ENCODE measurements at places on chromosomes 2 and 18. TPM values are rescaled to one million over a fixed set of nuclear protein-coding genes. Genes with fewer than 3 reads are reported as not detected.

DNA sequence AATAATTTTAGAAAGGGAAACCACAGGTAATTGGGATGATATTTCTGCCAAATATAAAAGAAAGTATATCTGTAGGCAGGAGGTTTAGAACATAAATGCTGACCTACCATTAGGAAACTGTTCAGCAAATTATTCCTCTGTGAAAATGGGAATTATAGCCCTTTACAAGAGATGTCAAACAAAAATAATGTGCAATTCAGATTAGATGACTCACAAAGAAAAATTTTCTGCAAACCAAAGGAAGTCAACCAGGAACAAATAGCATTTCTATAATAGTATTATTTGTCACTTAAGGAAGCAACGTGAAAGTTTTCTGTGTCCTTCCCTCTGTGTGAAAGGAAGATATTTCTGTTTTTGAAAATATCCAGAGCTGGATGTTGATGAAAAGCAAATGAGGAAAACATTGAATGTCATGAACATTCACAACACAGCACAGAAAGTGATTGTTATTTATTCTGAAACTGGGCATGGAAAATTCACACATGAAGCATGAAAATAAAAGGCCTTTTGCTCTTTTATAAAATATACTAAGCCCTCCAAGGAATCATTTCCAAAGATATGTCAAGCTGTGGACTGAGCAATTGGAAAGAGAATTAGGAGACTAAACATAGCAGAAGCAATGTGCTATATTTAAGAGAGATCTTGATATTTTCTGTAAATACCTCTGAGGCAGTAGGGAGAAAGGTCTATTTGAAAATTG, 57.9 kb upstream of the SPHKAP start:
- no peak for DNase-seq

GRCh38 chr18:46856973-46857372, 60.3 kb downstream of the PIAS2 start:
- DNase-seq: no peak

DNA sequence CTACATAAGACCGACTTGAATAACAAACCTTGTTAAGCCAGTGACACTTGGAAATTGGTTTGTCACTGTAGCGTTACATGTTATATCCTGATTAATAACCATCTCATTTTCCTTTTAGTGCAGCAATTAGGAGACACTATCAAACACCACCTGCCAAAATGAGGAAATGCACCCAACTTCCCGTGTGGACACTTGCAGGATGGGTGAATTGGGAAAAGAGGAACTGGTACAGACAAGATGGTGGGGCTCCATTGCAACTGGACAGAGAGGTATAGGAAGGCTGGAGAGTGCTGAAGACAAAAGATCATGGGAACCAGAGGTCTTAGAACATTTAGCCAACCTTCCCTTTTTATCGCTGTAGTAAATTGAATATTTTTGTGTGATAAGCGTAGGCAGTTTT, 816.3 kb upstream of the HS6ST1 start:
- no peak for DNase-seq

- DNase-seq: no peak
These were observed 5.1 kb downstream of the SPTBN1 start for GRCh38 chr2:54461261-54461660.

DNA sequence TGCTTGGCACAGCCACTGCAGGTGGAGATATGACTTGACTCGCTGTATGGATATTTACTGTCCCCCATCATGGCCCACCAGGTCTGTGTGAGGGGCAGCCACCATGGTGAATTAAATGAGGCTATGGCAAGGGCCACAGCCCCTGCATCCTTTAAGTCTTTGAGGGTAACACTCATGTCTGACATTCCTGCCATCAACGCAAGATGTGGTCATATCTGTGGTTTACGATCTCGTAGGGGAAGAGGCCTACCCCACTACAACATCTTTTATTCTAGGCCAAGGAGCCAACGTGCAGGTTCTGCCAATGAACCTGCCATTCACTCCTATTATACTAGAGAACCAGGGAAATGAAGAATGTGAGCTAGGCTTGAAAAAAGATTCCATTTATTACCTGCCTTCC, 381.6 kb upstream of the ID2 start:
- DNase-seq: no peak

DNA sequence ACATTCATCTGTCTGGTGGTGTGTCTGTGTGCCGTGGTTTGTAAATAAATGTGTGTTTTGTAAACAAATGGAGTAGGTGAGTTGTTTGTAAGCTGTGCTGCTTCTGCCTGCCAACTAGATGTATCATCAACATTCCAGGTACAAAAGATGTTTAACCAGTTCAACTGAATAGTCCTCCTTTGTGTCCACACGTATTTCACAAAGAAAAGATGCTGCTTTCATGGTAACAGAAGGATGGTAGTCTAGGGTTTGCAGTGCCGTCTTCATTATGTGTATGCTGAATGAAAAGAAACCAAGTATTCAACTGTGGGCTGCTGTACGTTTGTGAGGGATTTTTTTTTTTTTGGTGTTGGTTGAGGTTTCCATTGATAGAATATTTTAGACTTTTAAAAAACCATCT, 72.1 kb downstream of the CAMKMT start:
- DNase-seq: no peak

GRCh38 chr2:70655786-70656185, 102.2 kb upstream of the TGFA start:
- DNase-seq: no peak

DNA sequence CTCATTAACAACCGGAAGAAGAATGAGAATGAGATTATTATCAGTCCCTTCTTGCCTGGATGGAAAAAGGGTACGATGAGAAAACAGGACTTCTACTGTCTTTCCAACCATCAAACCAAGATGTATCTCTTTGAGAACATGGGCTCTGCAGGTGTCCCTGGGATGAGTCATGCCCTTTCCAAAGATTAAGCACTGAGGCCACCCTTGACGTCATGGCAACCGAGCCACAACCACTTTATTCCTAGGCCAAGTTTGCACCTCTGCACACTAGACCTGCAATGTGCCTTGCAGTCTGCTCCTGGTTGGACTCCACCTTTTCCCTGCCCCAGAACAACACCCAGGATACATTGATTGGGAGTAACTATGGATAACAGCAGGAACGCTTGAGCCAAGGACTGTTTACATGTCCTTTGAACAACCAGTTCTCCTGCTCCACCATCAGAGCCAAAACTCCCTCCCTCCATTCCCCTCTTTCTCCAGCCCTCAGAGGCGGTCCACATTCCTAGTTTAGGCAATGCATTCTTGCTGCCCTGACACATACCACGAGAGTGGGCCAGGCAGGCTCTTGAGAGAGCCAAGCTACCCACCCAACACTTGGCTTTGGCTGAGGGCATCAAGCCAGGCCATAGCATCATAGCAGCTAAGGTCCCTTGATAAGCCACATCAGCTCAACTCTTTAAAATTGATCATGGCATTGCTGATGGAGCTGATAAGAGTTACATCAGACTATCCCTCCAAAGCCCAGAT, 310.7 kb downstream of the TNS1 start:
- DNase-seq: no peak

- no peak for DNase-seq
These were observed 115.2 kb downstream of the CDC42EP3 start for GRCh38 chr2:37556256-37556655.

- DNase-seq: no peak
These were observed 38.9 kb upstream of the MGAT4A start for GRCh38 chr2:98769784-98770183.

DNA sequence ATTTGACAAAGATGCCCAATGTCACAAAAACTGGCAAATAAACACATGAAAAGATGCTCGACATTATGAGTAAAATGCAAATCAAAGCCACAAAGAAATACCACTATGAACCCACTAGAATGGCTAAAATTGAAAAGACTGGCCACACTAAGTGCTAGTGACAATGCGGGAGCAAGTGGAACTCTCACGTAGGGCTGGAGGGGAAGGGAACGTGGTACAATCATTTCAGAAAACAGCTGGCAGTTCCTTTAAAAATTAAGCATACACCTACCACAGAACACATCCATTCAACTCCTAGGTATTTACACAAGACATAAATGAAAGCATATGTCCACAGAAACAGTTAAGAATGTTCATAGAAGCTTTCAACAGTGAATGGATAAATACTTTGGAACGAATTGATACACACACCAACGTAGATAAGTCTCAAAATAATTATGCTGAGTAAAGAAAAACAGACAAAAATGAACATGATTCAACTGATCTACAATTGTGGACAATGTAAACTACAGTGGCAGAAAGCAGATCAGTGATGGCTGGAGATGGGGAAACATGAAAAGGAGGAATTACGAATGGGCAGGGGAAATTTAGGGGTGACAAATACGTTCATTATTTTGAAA, 71.7 kb downstream of the MYOM1 start:
- no peak for DNase-seq

DNA sequence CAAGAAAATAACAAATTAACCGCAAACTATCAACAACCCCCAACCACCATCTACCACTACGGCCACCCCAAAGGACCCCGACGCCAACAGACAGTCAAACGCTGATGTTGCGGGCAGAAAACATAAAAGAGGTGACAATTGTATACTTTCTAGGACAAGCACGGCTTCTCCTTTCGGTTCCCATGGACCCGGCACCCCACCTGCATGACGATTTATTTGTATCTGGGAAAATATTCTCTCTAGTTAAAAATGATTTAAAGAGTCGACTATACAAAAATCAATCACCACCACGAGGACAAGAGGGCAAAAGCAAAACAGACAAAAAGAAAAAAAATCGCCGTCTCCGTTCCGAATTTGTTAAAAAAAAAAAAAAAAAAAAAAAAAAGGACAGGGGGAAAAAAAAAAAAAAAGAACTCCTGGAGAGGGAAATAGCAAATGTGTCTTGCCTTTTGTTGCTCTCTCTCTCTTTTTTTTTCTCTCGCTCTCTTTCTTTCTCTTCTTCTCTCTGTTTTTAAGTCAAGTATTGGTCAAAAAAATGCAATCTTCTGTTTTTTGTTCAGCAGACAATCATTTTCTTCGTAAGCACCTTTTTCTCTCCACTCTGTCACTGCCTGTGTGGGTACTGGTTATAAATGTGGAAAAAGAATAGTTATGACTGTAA, 3.6 kb downstream of the SIX3 start:
- DNase-seq: no peak

DNA sequence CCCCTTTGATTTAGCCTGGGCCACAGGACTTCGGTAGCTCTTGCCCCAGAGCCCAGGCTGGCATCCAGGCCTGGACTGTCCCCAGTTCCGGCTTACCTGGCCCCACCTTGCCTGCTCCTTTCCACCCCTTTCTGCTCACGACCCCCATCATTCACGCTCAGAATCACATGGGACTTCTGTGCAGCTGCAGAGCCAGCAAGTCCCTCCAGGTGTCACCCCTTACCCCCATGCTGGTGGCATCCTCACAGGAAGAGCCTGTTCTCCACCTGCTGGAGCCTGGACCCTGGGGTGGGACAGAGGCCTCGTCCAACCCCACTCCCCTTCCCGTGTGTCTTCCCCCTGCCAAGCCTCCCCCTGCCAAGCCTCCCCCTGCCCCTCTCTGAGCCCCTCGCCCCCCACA, 7.9 kb upstream of the KCNIP3 start:
- no peak for DNase-seq

DNA sequence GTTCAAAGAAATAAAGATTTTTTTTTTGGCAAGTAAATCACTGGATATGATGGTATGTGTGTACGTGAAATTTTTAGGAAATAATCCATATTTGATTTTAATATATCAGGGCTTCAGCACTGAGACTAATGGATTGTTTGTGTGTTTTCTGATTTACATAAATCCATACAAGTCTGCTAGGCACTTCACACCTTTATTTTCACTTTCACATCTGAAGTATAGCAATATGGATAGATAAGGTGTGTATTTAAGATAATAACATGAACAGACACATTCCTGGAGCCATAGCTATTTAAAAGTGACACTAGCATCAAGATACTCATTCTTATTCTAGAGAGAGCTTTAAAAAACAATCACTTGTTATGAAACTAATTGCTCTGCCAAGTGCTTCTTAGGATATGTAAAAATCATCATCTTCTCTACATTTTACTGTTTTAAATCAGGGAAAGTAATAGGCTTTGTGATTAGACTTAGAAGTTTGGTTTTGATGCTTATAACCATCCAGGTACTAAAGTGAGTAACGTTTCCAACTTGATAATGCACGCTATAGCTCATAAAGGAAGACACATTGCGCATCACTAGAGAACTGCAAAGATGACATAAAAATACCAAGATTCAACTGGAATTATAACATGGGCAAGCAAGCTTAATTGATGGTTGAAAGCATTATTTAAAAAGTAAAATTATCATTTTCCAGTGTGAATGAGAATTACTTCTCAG, 208.9 kb downstream of the ZEB2 start:
- no peak for DNase-seq

- DNase-seq: no peak
These were observed 408.9 kb downstream of the PLCL1 start for GRCh38 chr2:198213253-198213652.

DNA sequence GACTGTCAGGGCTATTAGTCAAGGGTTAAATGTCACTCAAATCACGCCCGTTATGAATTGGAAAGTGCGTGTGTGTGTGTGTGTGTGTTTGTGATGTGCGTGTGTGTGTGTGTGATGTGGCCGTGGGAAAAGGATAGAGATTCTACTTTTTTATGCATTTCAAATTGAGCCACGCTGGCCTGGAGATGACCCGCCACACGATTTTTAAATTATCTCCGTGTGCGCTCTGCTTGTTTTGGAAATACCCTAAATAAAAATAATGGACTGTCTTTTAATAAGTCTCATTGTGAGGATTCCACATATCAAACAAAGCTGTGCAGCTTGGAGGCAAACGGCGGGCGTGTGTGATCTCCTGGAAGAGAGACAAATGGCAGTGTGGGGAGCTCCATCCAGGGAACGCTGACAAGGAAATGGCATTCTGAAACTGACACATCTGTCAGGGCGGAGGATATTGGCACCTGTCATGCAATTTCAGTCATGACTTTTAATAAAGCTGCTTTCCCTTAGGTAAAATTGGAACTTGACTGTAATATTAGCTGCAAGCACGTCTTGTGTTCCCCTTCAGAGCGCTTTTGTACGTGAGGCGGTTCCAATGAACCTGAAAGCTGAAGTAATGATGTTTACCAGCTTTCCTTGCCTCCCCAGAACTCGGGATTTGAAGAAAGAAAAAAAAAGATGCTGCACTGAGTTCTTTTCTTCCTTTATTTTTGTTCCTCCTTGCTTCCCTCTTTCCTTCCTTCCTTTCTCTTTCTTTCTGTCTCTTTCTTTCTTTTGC, 381.8 kb upstream of the SMIM21 start:
- DNase-seq: no peak

Gene PLGLB1
- total RNA-seq: 4.4 TPM

Gene MBOAT2
- 3.5 TPM for total RNA-seq

Gene GALR1
- total RNA-seq: not detected

Gene RFX8
- total RNA-seq: 1.4 TPM

Gene RBM43
- total RNA-seq: 5.5 TPM

Gene CHMP3
- 59.6 TPM for total RNA-seq

Gene UGT1A4
- total RNA-seq: not detected

Gene XPO1
- 161 TPM for total RNA-seq

Gene ADRA2B
- total RNA-seq: 2.1 TPM

Gene ZNF519
- 24.9 TPM for total RNA-seq

All from activated T-cell treated with anti-CD3 and anti-CD28 coated beads, Interleukin-2, amount 50 U/mL, for 72 hours (primary cell).